NCI-H1930 (cell line): ENCODE measurements at places on chromosomes 12 and 14.

DNA sequence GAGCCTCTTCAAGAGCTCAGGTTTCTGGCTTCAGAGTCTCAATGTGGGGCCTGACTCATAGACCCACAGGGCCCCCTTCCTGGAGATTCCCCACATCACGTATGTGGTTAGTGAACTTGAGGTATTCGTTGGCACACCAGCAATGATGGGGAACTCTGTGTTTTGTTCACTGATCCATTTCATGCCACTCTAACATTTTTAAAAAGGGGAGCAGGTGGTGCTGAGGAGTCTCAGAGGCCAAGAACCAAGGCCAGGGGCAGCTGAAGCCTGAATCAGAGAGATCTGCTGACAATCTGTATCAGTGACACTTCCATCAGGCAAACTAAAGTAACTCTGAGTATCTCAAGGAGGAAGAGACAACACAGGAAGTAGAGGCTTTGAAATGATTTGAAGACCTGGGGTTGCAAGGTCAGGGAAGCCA is 323.4 kb downstream of the VRK1 start:
- no peak for DNase-seq

DNA sequence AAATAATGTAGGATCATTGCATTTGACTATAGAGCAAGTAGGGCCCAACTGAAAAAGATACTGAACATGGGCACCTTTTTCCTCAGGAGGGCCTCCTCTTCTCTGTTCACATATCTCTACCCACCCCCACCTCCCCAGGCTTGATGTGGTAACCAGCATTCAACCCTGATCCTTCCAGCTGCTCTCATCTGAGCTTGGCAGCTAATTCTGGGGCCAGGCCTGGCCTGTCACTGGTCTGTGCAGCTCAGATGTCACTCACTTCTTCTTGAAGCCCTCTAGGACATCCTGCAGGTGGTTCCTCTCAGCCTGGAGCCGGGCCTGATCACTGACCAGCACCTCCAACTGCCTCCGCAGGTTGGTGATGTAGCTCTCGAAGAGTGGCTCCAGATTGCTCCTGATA is 2.1 kb downstream of the KRT84 start:
- DNase-seq = no peak

DNA sequence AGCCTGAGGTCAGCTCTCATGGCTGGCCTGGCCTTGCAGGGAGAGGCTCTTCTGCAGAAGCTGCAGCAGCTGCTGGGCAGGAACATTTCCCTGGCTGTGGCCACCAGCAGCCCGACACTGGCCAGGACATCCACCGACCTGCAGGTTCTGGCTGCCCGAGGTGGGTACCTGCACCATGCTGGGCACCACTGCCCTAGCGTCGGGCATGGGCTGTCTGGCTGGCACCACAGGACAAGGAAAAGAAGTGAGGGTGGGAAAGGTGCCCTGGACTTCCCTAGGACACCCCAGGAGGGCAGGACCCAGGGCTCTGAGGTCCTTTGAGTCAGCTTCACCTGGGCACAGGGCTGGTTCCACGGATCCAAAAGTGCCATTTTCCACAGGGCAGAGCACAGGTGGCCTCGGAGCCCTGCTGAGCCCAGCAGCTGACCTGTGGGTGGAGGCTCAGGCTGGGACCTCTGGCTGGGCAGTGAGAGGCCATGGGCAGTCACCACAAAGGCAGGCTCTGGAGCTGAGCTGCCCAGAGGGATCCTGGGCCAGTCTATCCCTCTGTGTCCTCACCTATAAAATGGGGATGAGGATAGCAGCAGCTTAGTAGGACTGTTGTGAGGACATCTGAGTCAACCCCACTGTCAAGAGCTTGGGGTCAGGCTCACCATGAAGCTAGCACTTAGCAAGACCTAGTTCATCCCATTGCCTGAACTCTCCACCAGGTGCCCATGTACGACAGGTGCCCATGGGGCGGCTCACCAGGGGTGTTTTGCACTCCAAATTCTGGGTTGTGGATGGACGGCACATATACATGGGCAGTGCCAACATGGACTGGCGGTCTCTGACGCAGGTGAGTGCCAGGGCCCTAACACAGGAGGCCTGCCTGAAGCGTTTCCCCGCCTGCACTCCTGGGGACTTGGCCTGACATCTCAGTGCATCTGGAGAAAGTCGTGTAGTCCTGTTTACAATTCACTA is 4.9 kb downstream of the PLD4 start:
- no peak for DNase-seq

GRCh38 chr14:51488569-51489220 is 163.0 kb upstream of the FRMD6 start:
- DNase-seq = no peak

DNA sequence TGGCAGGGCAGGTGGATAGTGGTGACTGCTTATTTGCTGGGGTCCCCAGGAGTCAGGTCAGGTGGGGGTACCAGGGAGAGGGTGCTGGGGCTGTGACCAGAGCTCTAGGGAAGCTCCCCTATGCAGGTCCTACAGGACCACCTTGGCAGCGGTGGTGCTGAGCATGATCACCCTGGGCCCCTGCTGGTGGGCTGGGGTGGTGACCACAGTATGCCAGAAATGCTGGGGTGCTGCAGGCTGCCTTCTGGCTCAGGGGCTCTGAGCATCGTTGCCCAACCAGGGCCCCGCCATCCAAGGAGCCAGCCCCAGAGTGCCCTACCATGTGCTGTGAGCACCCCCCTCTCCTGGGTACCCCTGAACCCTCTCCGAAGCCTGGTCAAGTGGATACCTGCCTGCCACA is 17.5 kb upstream of the NUDT14 start:
- DNase-seq = no peak

- DNase-seq = no peak
These were observed 154.7 kb downstream of the ADGRD1 start for GRCh38 chr12:131108177-131108955.
